ENCODE measurements at places on chromosomes 5 and 9.
A peak's percentile ranks its signal among the peaks of the same experiment; 100 is the strongest.

DNA sequence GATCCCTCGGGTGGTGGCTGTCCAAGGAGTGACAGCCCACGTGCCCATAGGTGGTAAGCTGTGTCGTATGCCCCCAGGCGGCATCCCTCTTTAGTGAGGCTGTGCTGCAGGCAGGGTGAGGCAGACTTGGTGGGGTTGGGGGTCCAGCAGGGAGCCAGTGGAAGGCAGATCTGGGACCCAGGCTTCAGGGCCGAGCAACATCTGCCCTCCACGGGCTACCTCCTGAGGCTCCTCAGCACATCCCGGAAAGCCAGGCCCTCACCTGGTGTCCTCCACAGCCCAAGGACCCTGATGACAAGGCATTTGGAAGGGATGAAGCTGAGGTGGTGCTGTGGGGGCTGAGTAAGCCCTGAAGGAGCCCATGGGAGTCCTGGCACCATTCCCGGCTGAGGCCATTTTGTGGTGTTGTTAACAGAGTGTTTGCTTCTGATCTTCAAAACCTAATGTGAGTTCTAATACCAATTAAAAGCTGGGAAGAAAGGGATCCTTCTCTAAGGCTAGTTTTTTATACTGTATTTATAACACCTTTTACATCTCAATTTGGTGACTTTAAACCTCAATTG is 295.8 kb upstream of the IRX2 start:
- DNase-seq, result no peak

DNA sequence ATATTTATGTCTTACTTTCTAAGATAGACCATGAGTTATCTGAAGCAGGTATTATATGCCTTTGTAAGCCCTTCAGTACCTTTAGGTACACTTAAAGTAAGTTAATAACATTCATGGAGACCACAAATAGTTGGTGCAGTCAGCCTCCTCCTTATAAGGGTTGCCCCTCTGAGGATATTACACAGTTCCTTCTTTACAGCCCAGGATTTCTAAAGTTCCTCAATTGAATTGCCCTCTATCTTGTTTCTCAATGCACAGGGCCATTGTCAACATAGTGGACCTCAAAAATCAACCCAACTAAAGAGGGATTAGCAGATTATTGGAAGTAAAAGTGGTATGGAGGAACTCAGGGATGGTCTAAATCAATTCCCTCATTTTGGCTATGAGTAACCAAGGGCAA is 50.3 kb downstream of the HMHB1 start:
- DNase-seq, result no peak

GRCh38 chr5:133779828-133780475 is 167.6 kb upstream of the FSTL4 start:
- DNase-seq, result no peak

DNA sequence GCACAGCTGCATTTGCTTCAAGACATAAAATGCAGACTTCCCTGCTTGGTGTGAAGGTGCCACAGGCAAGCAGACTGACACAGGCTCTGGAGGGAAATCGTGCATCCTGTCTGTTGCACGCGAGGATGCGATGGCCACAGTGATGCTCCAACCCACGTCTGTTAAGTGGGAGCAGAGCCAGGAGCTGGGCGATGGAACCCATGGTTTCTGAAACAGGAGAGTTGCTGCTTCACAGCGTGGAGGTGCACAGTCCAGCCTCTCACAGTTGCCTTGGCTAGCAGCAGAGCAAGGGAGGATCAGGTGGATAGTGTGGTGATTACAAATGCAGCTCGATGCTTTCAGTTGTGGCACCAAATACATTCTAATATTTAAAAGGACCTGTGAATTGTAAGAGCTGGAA is 108.8 kb downstream of the TENT4A start:
- no peak for DNase-seq

- no peak for DNase-seq
Measured at GRCh38 chr5:142325725-142326479, 1.1 kb upstream of the SPRY4 start.

- DNase-seq, result no peak
Measured at GRCh38 chr5:91383956-91384300, 811 bp upstream of the ARRDC3 start.

- no peak for DNase-seq
Measured at GRCh38 chr9:87854580-87854955, 28.1 kb upstream of the SPATA31E1 start.

GRCh38 chr9:114417511-114417910 is 29.7 kb upstream of the AKNA start:
- no peak for DNase-seq

- peak; percentile 36 for DNase-seq
Measured at GRCh38 chr5:35003018-35003957, 44.5 kb downstream of the AGXT2 start.

- DNase-seq, result no peak
Measured at GRCh38 chr9:35518981-35519679, 29.2 kb downstream of the RUSC2 start.

- DNase-seq, result no peak
Measured at GRCh38 chr5:97501965-97502305, 318.9 kb upstream of the RIOK2 start.

DNA sequence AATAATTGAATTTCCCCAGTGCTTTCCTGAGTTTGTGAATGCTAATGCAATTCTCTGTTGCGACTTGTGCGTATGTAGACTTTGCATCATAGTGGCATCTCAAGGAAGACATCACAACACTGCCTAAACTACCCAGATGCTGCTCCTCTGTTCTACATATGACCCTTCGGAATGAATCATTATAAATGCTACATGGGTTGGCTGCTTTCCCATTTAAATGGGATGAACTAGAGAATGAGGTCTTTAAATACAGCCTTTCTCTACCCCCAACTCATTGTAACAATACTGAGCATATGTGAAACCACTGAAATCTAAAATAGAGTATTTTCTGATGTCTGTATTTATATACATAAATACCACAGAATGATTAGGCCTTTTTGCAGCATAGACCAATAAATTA is 136.6 kb upstream of the ICE1 start:
- no peak for DNase-seq

GRCh38 chr5:77560677-77561263 is 68.7 kb upstream of the WDR41 start:
- no peak for DNase-seq

DNA sequence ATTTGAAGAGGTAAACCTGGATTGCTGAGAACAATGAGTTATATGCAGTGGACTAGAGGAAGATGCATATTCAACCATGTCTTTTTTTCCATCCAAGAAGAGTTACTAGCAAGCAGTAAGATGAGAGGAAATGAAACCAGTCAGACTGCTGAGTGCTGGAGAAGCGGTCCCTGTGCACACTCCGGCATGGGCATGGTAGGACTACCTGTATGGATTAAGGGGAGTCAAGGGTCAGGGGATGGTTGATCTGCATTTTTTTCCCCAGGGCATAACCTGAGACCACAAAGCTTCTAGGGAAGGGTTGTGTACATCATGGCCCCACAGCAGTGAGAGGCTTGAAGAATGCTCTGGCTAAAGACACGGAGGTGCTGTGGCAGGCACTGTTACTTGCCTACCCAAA is 76.6 kb upstream of the ZNF169 start:
- DNase-seq, result no peak

DNA sequence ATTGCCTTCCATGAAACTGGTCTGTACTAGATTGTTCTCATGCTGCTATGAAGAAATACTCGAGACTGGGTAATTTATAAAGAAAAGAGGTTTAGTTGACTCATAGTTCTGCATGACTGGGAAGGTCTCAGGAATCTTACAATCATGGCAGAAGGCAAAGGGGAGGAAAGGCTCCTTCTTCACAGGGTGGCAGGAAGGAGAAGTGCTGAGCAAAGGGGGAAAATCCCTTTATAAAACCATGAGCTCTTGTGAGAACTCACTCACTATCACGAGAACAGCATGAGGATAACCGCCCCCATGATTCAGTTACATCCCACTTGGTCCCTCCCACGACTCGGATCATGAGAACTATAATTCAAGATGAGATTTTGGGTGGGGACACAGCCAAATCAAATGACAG is 163.2 kb downstream of the RFK start:
- no peak for DNase-seq

DNA sequence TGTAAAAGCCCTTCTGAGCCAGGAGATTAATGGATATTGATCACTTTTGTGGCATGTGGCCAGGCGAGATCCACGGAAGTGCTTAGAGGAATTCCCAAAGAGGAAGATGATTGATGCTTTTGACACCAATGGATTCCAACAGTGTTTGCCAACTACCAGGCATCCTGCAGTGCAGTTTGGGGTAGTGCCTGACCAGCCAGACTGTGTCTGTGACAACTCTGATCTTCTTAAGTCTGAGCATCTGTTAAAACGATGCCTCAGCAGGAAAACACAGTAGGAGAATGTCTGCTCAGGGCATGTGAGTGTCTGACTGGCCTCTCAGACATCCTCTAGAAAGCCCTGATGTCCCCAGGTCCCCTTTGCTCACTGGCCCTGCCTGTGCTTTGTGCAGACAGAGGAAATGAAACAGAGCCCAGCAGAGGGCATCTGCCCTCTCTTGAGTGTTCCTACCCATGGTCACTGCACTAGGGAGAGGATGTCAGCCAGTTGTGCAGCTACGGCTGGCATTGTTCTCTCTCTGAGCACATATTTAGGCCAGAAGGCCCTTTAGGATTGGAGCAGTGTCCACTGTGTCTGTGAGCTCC is 57.0 kb downstream of the TRPC7 start:
- no peak for DNase-seq

DNA sequence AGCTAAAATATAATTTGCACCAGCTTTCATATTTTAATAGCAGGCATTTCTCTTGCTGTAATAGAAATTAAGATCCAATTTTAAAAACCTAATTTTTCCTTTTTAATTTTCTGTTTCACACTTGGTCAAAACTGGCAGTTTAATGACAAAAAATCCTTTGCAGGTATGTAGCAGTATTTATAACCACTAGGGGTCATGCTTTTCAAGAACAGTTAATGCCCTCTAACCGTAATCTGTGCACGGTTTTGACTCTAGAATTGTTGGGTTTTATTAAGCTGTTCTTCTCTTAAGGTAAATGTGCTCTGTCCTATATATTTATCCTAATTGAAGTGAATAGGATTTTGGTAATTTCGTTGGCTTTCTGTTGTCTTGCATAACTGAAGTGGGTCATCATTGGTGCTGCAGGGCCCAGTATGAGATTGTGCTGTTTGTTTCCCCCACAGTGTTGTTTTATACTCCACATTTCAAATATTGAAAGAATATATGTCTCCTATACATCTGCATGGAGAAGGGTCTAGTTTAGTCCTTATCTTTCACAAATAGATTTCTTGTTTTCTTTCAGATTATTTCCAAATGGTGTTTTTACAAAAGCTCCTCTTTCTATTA is 107.4 kb downstream of the SCAMP1 start:
- no peak for DNase-seq

DNA sequence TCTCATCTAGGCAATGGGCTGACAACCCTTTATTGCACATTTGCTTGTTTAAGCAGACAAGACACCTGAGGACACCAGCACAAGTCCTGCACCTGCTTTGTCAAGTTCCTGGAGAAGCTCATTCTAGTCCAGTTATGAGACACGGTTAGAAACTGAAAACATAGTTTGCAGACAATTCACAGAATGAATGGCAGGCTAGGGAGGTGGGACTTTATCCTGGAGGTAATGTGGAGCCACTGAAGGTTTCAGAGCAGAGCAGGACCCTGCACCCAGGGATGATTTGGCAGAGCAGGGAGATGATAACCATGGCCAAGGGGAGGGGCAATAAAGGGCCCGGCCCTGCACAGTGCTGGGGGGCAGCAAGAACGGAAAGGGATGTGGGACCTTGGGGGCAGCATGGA is 50.7 kb upstream of the SLC25A51 start:
- DNase-seq, result no peak

All from stimulated activated CD4-positive, alpha-beta T cell treated with anti-CD3 and anti-CD28 coated beads, Interleukin-1b, Interleukin-23, amount 100 ng/mL, for 24 hours (primary cell).